ENCODE measurements at places on chromosomes 6 and 20. TPM values are rescaled to one million over a fixed set of nuclear protein-coding genes. Genes with fewer than 3 reads are reported as not detected.

DNA sequence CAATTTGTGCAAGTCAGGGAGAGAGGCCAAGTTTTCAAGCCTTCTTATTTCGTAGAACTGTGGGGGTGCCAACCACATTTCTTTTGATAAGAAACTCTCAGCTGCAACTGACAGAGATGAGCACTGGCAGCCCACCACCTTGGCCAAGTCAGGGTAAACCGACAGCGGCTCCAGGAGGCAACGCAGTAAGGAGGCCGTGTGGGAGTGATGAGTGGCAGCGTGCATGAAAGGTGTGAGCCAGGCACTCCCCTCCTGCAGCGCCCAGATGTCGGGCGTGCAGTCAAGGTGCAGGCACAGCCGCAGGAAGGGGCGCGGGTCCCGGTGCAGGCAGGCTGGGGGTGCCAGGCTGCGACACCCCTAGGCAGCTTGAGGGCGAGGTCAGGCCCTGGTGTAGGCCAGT lies 49.2 kb upstream of the HDAC2 start:
- no peak overlapping the region for H3K4me3 ChIP-seq
- no peaks in the 10 kb centered on the region for H3K4me1 ChIP-seq
- no peaks in the 10 kb centered on the region for H3K27me3 ChIP-seq
- DNase-seq: no peak

FABP7 gene
- total RNA-seq: not detected

DNA sequence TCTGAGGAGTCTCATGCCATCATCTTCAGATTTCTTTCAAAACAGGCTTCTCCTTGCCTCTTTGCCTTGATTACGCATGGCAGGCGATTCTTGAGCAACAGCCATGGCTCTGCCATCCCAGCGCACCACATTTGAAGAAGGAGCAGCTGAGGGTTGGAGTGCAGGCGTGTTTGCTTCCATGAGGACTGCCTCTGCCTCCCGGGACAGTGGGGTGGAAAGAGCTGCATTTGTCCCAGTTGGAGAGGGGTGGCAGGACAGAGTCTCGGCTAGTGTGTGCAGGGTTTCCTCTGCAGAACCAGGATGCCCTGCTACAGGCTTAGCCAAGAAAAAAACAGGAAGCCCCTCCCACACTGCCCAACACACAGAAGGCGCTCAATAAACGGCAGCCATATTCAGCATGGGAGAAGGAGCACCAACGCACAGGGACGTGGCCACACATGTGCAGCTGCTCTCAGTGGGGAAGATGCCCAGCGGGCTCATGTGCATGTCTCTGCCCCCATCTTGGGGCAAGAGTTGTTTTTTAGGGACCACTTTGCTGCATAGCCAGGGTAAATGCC lies 36.6 kb downstream of the IRF4 start:
- H3K4me3 ChIP-seq: no peak overlapping the region
- H3K27me3 ChIP-seq: no peaks in the 10 kb centered on the region

LTB gene
- not detected for total RNA-seq

DNA sequence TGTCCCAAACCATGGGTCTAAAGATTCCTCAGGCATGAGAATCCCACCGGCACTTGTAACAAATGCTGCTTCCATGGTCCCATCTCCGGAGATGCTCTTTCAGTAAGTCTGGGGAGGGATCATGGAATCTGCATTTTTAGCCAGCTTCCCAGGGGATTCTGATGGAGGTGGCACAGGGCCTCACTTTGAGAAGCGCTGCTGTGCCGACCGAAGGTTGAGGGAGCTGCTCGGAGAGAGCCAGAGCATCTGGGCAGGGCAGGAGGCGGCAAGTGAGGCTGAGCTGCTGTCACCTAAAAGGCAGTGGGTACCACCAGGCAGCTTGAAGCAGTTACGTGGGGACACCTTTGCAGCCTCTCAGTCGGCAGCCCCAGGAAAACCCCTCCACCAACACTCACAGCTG lies 100.2 kb upstream of the CDYL start:
- H3K27ac ChIP-seq: no peak overlapping the region
- no peaks in the 10 kb centered on the region for H3K27me3 ChIP-seq
- no peak overlapping the region for H3K4me3 ChIP-seq
- H3K36me3 ChIP-seq: no peaks in the 10 kb centered on the region
- H3K4me1 ChIP-seq: no peaks in the 10 kb centered on the region

BIRC7 gene
- total RNA-seq: not detected

PRND gene
- total RNA-seq: 0.95 TPM

DNA sequence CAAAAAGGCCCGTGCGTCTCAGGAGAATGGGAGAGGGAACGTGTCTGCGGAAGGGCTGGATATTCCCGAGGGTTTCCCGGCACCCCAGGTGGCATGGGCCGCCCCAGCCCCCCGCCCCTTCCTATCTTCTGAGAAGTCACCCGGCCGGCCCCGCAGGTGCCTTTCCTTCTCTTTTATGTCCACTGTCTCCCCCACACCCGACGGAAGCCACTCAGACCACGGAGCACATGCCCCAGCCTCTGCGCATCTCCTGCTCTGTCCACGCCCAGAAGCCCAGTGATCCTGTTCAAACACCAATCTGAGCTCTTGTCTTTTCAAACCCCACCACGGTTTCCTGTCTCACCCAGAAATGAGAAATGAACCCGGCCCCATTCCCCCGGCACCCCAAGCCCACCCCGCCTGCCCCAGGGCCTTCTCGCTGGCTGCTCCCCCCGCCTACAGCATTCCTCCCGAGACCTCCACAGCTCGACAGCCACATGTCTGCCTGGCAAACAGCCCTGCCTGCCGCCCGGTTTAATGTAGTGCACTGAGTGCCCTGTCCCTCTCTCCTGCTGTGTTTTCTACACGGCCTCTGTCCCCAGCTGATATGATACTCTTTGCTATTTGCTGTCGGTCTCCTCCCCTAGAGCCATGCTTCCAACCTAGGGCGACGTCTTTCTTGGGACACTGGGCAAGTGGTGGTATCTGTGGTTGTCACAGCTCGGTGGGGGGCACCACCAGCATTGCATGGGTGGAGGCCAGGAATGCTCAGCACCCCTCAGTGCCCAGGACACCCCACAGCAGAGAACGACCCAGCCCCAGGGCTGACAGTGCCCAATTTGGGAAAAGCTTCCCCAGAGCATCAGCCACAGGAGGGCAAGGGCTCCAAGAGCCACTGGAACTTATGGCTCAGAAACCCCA lies 182.7 kb downstream of the TAF4 start:
- no peaks in the 10 kb centered on the region for H3K4me1 ChIP-seq
- H3K27me3 ChIP-seq: peaks cover 17% of the 10 kb centered on the region
- no peaks in the 10 kb centered on the region for H3K36me3 ChIP-seq
- no peak for DNase-seq
- no peak overlapping the region for H3K4me3 ChIP-seq

UFL1 gene
- 21.9 TPM for total RNA-seq

GRCh38 chr6:125201961-125202729 lies 48.6 kb downstream of the TPD52L1 start:
- peak overlapping the region; percentile 67 for H3K27ac ChIP-seq
- H3K27me3 ChIP-seq: no peaks in the 10 kb centered on the region
- no peaks in the 10 kb centered on the region for H3K36me3 ChIP-seq
- peaks cover 33% of the 10 kb centered on the region for H3K4me1 ChIP-seq
- H3K4me3 ChIP-seq: no peak overlapping the region

DNA sequence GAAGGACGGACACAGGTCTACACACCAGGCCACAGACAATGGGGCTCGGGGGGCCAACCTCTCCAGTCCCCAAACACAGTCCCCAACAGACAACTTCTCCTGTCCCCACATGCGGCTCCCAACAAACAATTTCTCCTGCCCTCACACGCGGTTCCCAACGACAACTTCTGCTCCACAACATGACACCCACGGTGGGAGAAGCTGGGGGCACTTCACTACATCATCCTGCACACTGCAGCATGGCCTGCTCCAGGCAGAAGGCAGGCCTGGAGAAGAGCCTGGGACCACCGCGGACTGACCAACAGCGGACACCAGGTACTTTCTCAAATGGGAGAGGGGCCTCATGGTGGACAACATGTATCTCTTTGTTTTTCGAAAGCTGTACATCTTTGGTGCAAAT lies 6.7 kb downstream of the TAF4 start:
- no peaks in the 10 kb centered on the region for H3K36me3 ChIP-seq
- peaks cover 20% of the 10 kb centered on the region for H3K4me1 ChIP-seq
- DNase-seq: no peak

DNA sequence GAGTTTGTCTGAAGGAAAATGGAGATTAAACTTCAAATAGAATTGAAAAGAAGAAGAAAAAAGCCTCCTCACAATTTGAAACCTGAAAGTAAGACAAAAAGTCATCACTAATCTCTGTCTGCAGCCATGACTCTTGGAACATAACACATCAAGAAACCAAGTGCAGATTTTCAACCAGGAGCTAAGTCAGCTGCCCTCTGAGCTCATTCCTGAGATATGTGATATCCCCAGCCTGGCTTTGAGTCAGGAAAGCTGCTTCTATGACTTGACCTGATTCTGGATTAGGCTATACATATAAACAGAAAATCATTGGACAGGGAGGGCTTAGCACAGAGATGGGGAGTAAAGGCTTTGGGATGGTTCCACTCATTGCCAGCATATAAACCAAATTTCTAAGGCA lies 891.4 kb downstream of the TFAP2A start:
- no peaks in the 10 kb centered on the region for H3K36me3 ChIP-seq
- no peak overlapping the region for H3K4me3 ChIP-seq
- no peak overlapping the region for H3K27ac ChIP-seq
- no peaks in the 10 kb centered on the region for H3K4me1 ChIP-seq
- no peak for DNase-seq

DNA sequence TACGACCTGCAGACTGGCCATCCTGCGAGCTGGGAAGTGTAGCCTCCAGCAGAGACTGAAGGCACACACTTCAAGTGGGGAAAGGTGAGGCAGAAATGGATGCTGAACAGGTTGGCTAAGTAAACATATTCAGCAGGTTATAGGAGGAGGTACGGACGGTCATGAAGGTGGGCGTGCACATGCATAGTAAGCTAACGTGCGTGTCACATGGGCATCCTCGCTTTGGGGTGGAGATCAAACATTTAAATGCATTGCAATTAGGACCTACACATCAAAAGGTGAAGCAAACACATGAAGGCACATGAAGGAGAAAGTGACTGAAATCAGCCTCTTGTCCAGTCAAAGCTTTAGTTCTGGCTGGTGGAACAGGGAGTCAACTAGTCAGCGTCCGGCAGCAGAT lies 305.6 kb upstream of the EXOC2 start:
- H3K4me1 ChIP-seq: no peaks in the 10 kb centered on the region
- H3K27me3 ChIP-seq: peaks cover 3% of the 10 kb centered on the region
- no peak overlapping the region for H3K27ac ChIP-seq
- no peaks in the 10 kb centered on the region for H3K36me3 ChIP-seq
- no peak for DNase-seq
- no peak overlapping the region for H3K4me3 ChIP-seq

PLN gene
- 311 TPM for total RNA-seq

C6orf141 gene
- 3.6 TPM for total RNA-seq

DNA sequence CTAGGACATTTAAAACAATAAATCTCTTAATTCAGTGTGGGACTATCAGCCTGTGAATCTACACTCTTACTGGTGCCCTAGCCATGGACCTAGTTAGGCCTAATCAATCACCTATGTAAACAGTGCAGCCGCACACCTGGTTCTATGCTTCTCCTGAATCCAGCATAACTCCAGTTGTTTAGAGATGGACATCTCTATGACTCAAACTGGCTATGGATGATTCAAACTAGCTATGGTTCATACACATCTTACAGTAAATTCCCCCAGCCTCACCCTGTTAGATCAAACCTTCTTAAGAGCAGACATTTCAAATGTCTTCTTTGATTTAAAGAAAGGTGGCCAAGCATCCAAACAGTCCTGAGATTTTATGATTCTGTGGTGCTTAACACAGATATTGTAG lies 34.7 kb downstream of the SLC35B3 start:
- no peak overlapping the region for H3K27ac ChIP-seq
- DNase-seq: no peak
- H3K4me1 ChIP-seq: no peaks in the 10 kb centered on the region
- no peak overlapping the region for H3K4me3 ChIP-seq
- no peaks in the 10 kb centered on the region for H3K36me3 ChIP-seq

- H3K4me1 ChIP-seq: peaks cover 11% of the 10 kb centered on the region
- no peak for DNase-seq
- H3K27me3 ChIP-seq: no peaks in the 10 kb centered on the region
These were observed 338.0 kb downstream of the ADGRB3 start for GRCh38 chr6:68973066-68973465.

- H3K27ac ChIP-seq: no peak overlapping the region
- H3K36me3 ChIP-seq: no peaks in the 10 kb centered on the region
- H3K4me3 ChIP-seq: no peak overlapping the region
- H3K4me1 ChIP-seq: no peaks in the 10 kb centered on the region
These were observed 5.4 kb upstream of the GCM1 start for GRCh38 chr6:53154071-53154470.

DNA sequence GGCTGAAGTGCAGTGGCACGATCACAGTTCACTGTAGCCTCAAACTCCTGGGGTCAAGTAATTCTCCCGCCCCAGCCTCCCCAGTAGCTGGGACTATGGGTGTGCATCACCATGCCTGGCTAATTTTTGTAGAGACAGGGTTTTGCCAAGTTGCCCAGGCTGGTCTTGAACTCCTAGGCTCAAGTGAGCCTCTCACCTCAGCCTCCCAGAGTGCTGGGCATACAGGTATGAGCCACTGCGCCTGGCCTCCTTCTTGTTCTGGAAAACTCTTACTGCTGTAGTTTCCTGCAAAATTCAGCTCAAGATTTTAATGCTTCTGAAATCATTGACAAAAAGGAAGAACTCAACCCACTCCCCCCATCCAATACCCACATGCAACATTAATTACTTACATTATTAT lies 21.9 kb upstream of the KCNG1 start:
- no peaks in the 10 kb centered on the region for H3K27me3 ChIP-seq
- no peaks in the 10 kb centered on the region for H3K4me1 ChIP-seq
- H3K27ac ChIP-seq: no peak overlapping the region
- H3K36me3 ChIP-seq: no peaks in the 10 kb centered on the region

DNA sequence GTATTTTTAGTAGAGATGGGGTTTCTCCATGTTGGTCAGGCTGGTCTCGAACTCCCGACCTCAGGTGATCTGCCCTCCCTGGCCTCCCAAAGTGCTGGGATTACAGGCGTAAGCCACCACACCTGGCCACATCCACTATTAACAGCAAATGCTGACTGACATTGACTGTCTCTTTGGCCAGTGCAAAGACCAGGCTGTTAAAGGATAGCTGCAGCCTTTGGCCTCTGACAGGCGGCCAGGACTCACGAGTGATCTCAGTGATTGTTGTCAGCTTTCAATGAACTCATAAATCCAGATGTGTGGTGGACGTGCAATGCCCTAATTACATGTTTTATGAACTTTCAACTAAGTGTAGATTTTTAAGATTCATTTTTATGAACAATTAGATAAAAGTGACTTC lies 174.4 kb upstream of the EXOC2 start:
- no peaks in the 10 kb centered on the region for H3K4me1 ChIP-seq
- no peak overlapping the region for H3K4me3 ChIP-seq
- H3K36me3 ChIP-seq: no peaks in the 10 kb centered on the region
- no peak for DNase-seq
- H3K27ac ChIP-seq: no peak overlapping the region

Measured in sigmoid colon (tissue), 7 donors.